Psoas muscle (tissue), 8 donors: ENCODE measurements at places on chromosomes 12 and 14.

DNA sequence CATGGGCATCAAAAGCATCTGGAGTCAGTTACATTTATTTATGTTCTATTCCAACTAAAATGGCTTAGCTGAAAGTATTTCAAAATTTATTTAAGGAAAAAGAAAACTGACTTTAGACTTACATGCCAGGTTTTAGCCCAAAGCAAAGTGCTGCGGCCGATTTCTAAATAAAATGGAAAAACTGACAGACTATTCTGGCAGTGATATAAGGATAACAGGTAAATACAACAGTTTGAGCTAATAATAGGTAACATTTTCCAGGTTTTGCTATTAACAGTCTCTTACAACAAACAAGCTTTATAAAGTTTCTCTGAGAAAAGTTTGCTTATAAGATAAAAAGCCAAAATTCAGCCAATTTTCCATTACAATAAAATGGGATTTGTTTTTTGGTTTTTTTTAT lies 937.2 kb upstream of the FLRT2 start:
- no peak for DNase-seq

GRCh38 chr12:17866802-17867201 lies 223.2 kb downstream of the RERGL start:
- DNase-seq, result no peak

GRCh38 chr14:103185051-103186029 lies 62.1 kb downstream of the TNFAIP2 start:
- DNase-seq, result no peak

DNA sequence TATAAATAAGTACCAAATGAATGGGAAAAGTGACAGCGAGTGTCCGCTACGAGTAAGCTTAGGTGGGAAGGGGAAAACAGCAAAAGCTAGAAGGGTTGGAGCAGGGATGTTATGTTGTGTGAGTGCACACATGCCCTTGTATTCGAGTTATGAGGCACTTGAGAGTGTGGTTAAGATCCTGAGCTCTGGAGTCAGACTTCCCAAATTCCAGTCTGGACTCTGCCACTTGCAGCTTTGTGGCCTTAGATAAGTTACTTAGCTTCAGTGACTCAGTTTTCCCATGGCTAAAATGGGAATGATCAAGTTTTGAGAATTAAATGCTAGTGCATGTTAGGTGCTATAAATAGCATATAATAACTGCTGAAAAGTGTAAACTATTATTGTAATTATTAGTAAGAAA lies 44.9 kb downstream of the KTN1 start:
- no peak for DNase-seq

DNA sequence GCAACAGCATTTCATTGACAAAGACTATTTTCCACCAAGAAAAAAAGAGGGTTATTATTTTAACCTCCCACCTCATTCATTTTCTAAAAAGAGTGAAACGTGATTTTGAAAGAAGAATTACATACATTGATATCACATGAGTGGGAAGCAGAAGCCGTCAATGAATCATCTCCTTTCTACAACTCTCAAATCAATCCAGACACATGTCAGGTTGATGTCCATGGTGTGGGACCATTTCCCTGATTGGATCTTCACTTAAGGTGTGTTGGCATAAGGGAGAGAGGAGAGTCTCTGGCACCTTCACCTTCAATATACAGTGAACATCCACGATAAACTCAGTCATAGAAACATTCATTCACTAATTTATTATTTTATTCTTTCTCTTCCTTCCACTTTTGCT lies 1095.1 kb downstream of the BCL11B start:
- no peak for DNase-seq

DNA sequence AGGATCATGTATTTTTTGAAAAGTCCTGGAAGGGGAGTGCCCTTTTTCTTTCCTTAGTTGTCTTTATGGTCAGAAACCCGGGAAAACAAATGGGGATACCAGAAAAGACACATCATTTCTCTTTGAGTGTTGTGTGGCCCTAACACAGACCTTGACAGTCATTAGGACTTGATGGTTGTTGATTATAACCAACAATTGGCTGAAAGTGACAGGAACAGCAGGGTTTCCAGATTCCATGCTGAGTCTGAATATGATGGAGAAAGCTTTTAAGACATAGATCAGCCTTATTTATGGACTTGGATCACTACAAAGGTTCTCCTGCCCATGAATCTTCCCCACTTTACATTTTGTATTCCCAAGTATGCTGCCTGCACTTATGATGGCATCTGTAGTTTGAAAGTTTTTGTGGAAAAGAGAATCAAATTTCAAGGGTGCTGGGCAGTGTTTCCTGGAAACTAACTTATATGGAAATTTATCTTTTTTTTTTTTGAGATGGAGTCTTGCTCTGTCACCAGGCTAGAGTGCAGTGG lies 30.4 kb downstream of the POLR3B start:
- DNase-seq, result no peak

DNA sequence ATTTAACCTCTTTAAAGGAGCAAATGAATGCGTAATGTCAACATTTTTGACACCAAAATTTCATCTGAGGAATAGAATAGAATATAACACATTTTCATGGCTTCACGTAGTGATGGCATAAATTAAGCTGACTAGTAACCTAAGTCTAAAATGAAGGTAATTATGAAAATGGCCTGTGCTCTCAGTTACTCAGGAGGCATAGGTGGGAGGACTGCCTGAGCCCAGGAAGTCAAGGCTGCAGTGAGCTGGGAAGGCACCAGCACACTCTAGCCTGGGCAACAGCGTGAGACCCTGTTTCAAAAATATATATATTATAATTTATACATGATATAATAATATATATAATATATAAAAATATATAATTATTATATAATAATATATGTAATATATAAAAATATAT lies 383.2 kb upstream of the ATP2B1 start:
- no peak for DNase-seq

GRCh38 chr14:78904094-78904493 lies 733.9 kb downstream of the NRXN3 start:
- no peak for DNase-seq

GRCh38 chr12:131076791-131077747 lies 123.4 kb downstream of the ADGRD1 start:
- DNase-seq, result no peak

- no peak for DNase-seq
These were observed 20.1 kb downstream of the TM7SF3 start for GRCh38 chr12:26994109-26994508.

DNA sequence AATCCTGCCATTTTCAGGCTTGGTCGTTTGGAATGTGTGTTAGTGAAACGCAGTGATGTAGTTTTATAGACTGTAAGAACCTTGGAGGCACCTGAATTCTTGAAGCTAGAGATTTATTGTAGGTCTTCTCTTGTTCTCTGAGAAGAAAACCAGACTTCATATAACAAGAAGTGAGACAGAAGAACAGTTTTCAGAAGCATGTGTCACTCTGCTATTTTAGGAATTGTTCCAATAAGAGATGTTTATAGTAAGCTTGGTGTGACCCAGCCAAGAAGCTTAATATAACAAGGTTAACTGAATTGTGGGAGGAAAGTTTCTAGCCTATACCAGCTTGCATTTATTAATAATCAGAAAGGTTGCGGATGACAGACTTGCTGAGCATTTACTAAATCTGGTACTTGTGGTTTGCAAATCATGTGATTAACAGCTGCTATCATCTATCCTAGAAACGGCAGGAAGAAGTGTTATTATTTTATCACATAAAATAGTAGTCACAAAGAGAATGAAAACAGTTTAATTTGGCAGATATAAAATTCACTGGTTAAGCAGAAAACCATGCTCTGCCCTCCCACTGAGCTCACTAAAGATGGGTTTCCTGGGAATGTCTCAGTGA lies 49.2 kb upstream of the BCAT1 start:
- DNase-seq, result no peak
